ENCODE measurements at places on chromosomes 1 and 21.

DNA sequence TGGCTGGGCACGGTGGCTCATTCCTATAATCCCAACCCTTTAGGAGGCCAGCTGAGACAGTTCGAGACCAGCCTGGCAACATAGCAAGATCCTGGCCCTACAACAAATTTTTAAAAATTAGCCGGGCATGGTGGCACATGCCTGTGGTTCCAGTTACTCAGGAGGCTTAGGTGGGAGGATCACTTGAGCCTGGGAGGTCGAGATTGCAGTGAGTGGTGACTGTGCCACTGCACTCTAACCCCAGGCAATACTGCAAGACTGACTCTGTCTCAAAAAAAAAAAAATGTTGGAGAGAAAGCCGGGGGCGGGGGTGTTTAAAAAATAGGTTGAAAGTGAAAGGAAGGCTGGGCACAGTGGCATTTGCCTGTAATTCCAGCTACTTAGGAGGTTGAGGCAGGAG, 16.5 kb downstream of the CLDN19 start:
- no peak for DNase-seq

DNA sequence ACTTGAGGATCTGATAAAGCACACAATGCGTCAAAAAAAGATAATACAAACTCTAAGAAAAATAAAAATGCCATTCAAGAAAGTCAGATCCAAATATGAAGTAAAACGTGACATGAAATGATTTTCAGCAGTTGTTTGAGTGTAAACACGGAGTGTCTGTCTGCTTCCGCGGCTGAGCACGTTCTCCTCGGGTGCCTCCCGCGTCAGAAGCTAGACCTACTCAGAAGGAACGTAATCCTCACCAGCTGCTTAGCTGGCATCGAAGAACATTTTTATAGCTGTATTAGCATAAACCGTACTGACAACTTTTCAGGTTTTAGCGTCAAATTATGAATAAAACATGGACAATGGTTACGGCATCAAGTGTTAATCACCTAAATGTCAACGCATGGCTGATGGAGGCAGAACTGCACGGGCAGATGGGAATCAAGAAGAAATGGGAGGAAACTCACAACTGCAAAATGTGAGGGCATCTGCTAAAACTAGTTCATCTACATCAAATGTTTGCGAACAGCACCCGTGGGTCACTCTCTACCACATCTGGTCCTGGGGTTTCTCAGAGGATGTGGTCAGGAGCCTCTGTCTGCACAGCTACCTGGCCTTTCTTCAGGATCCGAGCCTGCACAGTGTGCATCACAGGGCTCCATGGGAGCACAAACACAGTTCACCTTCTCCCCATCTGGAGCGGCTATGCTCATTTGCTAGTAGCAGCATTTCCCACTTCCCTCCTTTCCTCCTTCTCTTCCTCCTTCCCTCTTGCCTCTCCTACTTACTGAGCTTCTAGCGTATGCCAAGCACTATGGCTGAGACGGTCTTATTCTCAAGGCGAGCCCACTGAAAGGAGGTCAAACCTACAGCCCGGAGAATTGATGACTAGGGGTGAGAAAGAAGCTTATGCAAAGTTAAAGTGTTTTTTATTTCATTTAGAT, 40.0 kb downstream of the RCAN1 start:
- DNase-seq, result no peak

DNA sequence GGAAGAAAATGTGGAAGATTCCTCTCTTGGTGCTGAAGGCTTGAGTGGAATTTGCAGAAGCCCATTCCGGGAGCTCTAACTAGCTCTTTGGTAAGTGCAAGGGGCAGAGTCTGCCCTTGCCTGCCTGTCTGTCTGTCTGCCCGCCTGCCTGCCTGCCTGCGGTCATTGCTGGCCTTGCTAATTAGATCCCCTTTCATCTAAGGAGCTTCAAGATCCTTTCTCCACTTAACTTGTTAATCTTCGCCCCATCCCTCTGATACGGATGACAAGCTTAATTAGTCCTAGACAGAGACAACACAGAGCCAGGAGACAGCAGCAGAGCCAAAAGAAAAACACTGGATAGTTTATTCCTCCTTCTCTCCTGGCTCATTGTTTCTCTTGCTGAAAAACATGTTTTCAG, 80.2 kb upstream of the GADD45A start:
- DNase-seq, result no peak

- no peak for DNase-seq
Observed at GRCh38 chr21:43338951-43339350, 88.0 kb downstream of the SIK1 start.

GRCh38 chr1:106787520-106787919, 269.0 kb upstream of the PRMT6 start:
- no peak for DNase-seq

DNA sequence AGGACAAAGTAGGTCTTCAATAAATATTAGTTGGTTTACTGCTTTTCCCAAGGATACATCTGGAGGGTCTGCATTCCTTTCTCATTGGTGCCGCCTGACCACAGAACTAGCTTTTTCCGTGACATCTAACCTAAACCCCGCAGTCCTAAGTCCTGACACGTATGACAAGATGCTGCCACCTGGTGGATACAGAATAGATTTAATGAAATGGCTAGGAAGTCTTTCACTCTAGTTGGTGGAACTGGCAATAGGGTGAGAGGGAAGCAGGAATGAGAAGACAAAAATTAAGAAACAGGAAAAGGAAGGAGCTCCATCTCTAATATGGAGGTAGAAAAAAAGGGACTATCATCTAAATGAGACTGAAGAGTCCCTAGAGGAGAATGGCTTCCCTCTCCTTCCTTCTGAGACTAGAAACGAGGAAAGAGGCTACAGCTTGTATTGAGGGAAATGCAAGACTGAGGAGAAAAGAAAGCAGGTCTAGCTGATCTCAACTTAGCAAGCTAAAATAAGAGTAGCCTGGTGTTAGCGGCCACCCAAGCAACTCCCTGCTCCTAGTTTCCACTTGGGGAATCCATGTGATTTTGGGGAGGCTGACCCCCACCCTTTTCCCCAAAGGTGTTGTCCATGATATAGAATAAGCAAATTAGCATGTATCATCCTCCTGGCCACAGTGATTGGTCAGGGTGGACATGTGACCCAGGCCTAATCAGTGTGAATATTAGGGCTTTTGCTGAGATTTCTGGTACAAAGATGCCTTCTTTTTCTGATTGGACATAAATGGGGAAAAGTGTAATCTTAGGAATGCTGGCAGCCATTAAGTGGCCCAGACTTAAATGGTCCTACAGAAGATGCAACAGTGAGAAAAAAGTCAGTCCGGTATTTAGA, 5.9 kb downstream of the RFX5 start:
- DNase-seq, result peak; percentile 67

GRCh38 chr21:15592271-15592860, 137.4 kb upstream of the USP25 start:
- DNase-seq, result peak; percentile 37

DNA sequence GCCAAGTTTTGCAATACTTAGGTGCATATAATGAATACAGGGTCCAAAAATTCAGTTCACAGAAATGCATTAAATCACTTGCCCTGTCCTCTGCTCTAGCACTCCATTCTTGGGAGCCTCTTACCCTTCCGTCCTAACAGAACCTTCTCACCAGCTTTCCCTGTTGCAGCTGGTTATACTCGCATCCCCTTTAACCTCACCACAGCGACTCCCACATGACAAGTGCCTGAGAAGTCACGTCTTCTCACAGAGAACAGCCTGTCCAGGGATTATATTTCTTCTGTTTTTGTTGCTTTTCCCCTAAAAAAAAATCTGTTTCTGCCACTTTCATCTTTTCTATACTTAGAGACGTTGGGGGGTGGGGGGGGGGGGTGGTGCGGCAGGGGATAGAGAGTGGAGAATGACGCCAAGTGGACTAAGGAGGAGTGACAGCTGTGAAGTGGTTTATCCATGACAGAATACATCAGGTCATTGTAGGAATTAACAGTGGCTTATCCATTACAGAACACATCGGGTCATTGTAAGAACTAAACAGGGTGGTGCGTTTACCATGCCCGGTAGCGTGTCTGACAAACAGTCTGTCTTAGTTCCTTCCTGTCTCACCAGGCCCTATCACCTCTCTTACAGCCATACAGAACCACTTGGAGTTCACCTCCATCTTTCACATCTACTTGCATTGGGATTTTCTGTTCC, 117.6 kb downstream of the UBE2U start:
- no peak for DNase-seq

GRCh38 chr21:42254651-42255601, 36.0 kb downstream of the ABCG1 start:
- DNase-seq, result no peak

GRCh38 chr1:15137809-15138208, 15.7 kb upstream of the TMEM51 start:
- DNase-seq, result no peak

DNA sequence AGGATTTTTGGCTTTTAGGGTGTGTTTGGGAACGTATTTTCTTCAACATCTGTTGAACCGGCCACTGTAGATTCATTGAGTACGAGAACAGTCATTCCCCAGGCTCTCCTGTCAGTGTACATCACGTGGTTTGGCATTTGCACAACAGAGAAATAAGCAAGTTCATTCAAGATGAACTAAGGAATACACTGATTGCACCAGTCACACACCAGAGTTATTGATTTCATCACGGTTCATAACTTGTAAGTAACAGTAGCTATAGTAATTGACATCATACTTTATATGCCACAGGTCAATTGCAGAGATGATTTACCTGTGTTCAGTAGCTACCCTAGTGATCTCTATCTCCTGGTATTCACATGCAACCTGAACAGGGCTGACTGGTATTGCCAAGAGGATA, 90.7 kb upstream of the ETS2 start:
- no peak for DNase-seq

- DNase-seq, result no peak
Observed at GRCh38 chr1:46647611-46648010, 20.6 kb downstream of the ATPAF1 start.

GRCh38 chr1:76402128-76402527, 327.6 kb downstream of the ST6GALNAC3 start:
- no peak for DNase-seq

GRCh38 chr1:119971710-119972570, 75.6 kb upstream of the ADAM30 start:
- no peak for DNase-seq

- DNase-seq, result no peak
Observed at GRCh38 chr1:223721658-223722607, 9.6 kb downstream of the CAPN2 start.

GRCh38 chr1:30188999-30189398, 534.4 kb downstream of the MATN1 start:
- DNase-seq, result no peak

- no peak for DNase-seq
Observed at GRCh38 chr1:243855616-243856318, 5.7 kb upstream of the AKT3 start.

GRCh38 chr1:115465802-115466363, 127.8 kb upstream of the NGF start:
- DNase-seq, result no peak

DNA sequence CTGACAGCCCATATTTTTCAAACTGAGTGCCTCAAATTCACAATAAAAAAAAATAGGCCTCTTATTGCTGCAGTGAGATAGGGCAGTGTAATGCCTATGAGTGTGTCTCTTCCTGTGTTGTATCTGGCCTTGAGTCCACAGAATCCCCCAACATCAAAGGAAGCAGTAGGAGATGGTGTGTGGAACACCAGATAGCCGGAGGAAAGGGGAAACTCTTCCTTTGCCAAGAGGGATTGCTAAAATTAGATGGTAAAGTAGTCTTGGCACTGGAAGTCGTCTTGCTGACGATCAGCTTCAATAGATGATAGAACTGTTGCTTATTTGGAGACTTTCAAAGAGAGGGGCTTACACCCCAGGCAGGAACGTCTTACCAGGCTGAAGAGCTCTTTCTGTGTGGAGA, 51.8 kb downstream of the RUNX1 start:
- DNase-seq, result no peak

DNA sequence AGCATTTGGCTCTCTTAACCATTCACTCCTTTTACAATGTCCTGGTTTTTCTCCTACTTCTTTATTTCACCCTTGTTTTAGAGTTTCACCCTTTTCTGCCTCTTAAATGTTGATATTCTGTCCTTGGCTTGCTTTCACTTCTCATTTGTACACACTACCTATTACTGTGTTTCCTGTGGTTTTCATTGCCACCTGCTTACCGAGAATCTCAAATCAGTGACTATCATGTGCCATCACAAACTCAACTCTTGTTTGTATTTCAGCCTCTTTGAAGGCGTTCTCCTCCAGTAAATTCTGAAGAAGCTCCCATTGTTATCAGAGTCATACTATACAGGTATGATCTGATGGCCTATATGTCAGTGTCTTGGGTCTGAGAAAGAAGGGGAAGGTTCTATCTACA, 65.7 kb downstream of the NPHS2 start:
- no peak for DNase-seq

GRCh38 chr1:24912376-24913273, 17.5 kb downstream of the RUNX3 start:
- DNase-seq, result no peak

All from brain microvascular endothelial cell (primary cell).